ENCODE measurements at places on chromosomes 6 and 20. TPM values are rescaled to one million over a fixed set of nuclear protein-coding genes. Genes with fewer than 3 reads are reported as not detected.

ZC3H12D gene
- 25.5 TPM for total RNA-seq

C6orf136 gene
- 33.5 TPM for total RNA-seq

STK4 gene
- 229 TPM for total RNA-seq

SLCO4A1 gene
- total RNA-seq = 57.5 TPM

PRR18 gene
- total RNA-seq = not detected

ADGRF1 gene
- total RNA-seq = not detected

ZNF341 gene
- 5.7 TPM for total RNA-seq

PPARD gene
- 45.9 TPM for total RNA-seq

ARMH2 gene
- total RNA-seq = 2.2 TPM

BTN3A1 gene
- 143 TPM for total RNA-seq

HS3ST5 gene
- total RNA-seq = not detected

TNFRSF21 gene
- total RNA-seq = 0.83 TPM

HLA-G gene
- 1.6 TPM for total RNA-seq

PPP1R14C gene
- total RNA-seq = not detected

BPIFB1 gene
- not detected for total RNA-seq

OR12D3 gene
- not detected for total RNA-seq

OVOL2 gene
- total RNA-seq = not detected

TCF15 gene
- not detected for total RNA-seq

NOTCH4 gene
- 0.79 TPM for total RNA-seq

HCRTR2 gene
- not detected for total RNA-seq

C6orf15 gene
- not detected for total RNA-seq

FAM210B gene
- 13.6 TPM for total RNA-seq

NRSN1 gene
- not detected for total RNA-seq

SLC2A4RG gene
- total RNA-seq = 128 TPM

EDN3 gene
- 0.17 TPM for total RNA-seq

FHL5 gene
- not detected for total RNA-seq

PREX1 gene
- 147 TPM for total RNA-seq

PI3 gene
- total RNA-seq = not detected

WFDC6 gene
- not detected for total RNA-seq

MYCT1 gene
- total RNA-seq = not detected

SLC22A7 gene
- total RNA-seq = not detected

SIRPB1 gene
- total RNA-seq = 6.5 TPM

RAB32 gene
- 0.99 TPM for total RNA-seq
